ENCODE measurements at places on chromosomes 2 and 18.

DNA sequence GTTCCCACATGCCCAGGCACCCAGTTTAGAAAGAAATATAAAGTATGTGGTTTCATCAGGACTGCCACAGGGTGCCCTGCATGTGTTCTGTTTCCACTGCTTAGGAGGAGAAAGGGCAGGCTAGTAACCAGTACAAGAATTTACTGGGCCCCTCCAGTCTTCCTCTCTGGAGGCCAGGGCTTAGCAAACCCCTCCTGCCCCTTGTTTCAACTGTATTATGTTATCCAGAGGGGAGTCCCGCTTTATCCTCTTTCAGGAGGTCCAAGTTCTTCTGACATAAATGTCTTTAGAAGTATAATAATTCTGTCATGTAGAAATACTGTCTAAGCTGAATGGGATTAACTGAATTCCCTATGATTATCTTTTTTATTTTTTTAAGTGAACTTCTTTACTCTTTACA, 132.1 kb downstream of the WDSUB1 start:
- DNase-seq: no peak

DNA sequence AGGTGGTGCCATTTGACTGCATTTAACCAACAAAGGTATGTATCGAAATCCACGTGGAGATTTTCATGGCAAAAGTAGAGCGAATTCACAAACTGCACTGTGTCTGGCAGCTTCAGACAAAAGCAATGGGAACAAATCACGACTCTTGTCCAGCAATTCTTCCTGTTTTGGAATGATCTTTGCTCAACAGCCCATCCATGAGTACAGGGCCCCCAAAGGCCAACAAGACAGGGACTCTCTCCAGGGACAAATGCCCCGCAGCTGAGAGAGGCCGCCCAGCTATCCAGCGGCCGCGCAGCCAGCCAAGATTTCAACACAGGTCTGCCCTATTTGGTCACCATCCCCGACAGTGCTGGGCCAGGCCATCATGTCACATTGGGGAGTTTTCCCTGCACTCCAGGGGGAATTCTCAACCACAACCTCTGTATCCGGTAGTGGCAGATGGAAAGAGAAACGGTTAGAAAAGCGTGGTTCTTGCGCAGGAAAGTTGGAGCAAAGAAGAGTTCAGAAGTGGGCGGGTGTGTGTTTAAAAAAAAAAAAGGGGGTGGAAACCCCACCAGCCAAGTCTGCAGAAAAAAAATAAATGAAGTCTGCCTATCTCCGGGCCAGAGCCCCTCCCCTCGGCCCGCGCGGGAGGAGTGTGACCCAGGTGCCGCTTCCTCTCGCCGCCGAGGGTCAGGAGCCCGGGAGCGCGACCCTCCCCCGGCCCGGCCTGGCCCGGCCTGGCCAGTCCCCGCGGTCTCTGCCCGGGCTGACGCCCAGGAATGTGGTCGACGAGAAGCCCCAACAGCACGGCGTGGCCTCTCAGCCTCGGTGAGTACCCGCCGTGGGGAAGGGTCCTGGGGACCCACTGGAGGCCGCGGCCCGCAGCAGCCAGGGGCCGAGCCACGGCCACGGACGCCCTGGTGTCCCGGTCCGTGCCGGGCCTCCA, at the start of gene GYPC:
Gene GYPC, plus strand, starts transcription at position 659 of the 931 bp plus-strand sequence. Its CDS starts 106 bp downstream, at position 765.
- DNase-seq: peak; percentile 51

DNA sequence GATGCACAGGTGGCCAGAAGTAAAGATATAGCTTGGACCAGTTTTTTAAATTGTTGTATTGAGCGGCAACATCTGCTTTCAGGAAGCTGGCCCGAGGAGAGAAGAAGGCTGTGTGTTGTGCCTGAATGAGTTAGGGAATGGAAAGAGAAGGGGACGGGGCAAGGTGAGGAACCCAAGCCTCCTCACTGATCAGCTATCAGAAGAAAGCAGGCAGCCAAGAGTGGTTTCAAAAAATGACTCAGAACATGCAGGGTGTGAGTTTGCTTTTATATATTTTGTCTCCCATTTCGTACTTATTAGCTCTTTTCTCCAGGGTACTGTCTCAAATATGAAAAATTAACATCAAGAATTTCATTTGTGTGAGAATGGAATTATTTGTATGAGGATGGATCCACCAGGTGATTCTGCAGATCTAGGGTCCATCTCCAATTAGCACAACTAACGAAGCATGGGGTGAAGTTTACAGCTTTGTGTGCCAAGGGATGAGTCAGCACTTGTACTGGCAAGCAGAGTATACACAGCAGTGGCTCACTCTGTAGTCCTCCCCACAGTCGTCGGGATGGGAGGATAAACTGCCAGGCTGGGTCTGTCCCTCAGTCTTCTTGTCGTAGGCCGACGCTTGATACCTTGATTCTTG, 175.7 kb downstream of the PIEZO2 start:
- no peak for DNase-seq

- DNase-seq: no peak
These were observed 54.8 kb downstream of the NTSR2 start for GRCh38 chr2:11615209-11615608.

DNA sequence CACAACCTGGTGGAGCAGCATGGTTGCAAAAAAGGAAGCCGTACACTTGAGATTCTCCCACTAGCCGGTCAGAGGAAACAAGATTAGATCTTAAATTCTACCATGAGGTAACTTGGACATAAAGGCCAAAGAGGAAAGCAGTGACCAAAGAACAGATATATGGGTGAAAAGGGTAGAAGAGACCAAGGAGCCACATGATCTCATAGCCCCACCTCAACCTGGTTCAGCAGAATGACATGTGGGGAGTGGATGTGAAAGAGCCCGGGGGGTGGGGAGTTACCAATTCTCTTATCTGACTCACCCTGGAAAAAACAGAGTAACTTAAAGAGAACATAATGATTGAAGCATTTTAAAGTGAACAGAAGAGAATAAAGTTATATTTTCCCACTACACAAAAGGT, 683.0 kb downstream of the DSC3 start:
- no peak for DNase-seq

DNA sequence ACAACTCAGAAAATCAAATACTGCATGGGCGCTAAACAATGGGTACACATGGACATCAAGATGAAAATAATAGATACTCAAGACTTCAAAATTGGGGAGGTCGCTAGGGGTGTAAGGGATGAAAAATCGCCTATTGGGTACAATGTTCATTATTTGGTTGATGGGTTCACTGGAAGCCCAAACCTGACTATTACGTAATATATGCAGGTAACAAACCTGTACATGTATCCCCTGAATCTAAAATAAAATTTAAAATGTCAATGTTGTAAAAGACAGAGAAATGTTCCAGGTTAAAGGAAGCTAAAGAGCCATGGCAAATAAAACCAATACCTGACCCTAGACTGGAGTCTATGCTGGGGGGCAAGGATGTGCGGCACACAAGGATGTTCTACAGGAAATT, 80.4 kb upstream of the CCBE1 start:
- DNase-seq: no peak

DNA sequence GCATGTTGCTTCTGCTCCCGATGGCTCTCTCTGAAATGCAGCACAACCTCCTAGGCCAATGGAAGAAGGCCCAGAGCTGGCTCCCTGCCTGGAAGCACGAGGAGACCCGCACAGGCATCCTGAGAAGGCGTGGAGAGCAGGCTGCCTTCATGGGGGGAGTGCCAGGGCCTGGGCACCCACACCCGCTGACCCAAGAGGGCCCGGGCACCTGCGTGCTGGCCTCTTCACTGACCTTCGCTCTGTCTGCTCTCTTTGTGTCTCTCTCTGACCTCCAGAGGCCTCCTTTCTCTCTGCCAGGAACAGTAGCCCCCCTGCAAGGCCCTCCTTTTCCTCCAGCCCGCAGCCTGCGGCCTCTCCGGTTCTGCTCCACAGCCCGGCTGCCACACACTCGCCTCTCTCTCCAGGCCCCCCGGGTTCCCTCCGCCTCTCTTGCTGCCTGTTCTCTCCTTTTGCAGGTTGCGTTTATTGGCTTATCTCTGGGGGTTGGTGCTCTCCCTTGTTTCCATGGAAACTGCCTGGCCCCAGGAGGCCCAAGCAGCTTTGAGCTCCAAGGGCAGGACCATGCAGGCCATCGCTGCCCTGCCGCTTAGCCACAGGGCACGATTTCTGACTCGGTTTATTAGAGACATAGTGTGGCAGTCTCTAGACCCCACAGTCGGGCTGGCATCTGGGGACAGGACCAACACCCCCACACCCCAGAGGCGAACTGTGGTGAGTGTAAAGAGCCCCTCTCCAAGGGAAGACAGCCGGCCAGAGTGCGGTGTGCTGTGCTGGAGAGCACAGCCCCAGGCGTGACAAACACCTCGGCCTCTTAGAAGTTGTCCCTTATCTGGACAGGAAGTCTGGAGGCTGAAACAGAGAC, 1.7 kb downstream of the MZT2B start:
- no peak for DNase-seq

GRCh38 chr2:60469536-60470317, 83.7 kb downstream of the BCL11A start:
- no peak for DNase-seq

- no peak for DNase-seq
These were observed 33.0 kb upstream of the LRRC30 start for GRCh38 chr18:7197854-7198253.

DNA sequence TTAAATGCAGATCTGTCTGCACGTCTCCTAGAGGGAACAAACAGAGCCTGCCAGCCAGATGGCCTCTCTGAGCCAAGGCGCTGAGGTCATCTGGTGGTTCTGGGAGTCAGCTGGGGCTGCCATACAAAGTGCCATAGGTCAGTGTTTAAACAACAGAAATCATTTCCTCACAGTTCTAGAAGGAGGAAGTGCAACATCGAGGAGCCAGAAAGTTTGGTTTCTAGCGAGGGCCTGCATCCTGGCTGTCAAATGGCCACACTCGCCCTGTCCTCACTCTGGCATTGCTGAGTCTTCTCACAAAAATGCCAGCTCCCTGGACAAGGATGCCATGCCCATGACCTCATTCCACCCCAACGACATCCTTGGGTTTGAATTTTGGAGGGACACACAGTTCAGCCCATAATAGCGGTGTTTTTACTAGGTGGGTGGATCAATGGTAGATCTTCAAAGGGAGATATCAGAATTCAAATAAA, 59.6 kb downstream of the MYT1L start:
- DNase-seq: no peak

DNA sequence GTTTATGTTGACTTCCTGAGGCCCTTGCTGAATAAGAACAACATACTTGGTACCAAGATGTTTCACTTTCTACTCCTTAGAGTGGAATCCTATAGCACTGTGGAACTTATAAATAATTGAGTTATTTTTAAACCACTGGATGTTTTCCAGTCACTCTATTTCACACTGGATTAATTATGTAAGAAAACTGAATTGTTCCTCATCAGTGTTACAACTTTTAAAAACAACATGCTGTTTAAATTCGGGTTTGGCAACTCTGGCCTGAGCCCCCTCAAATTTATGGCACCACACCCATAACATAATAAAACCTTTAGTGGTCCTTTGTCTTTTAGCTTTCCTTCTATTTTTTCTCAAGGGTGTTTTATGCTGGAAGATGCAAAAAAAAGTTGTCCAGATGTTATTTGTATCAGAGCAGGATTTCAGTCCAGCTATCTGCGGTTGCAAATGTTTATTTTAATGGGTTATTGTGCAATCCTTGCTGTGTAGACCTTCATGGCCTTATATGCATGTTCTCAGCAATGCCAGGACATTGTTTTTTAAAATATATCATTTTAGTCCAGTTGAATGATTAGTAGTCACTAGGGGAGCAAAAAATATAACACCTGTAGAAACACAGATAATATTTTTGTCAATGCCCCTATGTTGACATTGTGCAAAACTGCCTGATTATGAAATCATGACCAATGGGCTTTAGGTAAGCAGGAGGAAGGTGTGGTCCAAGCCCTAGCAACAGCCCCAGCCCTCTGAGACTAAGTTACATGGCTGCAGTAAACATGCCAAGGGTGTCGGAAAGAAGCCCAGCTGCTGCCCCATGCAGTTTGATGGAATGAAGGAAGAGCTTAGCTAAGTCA, 638.0 kb upstream of the ZEB2 start:
- DNase-seq: no peak

GRCh38 chr18:68608851-68609490, 105.9 kb downstream of the TMX3 start:
- no peak for DNase-seq

DNA sequence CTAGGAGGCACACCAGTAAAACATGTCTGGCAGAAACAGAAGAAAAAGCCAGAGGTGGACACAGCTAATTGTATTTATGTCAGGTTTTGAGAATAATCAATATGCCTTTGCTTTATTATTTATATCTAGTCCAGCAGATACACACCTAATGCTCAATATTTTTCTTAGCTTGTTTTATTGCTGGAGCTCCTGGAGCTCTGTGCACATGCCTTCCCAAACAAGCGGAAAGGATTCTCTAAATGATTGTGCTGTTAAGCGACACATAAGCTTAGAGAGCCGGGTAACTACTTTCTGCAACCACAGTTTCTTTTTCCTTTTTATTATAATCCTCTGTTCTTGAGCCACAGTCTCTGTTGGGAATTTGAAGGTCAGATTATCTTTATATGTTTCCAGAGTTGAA, 177.3 kb upstream of the ST6GAL2 start:
- DNase-seq: no peak

GRCh38 chr2:108139521-108139920, 100.2 kb upstream of the SULT1C3 start:
- DNase-seq: no peak

GRCh38 chr2:10449838-10450691, 1.9 kb upstream of the ODC1 start:
- no peak for DNase-seq

- no peak for DNase-seq
These were observed 33.2 kb upstream of the RMND5A start for GRCh38 chr2:86686905-86687304.

DNA sequence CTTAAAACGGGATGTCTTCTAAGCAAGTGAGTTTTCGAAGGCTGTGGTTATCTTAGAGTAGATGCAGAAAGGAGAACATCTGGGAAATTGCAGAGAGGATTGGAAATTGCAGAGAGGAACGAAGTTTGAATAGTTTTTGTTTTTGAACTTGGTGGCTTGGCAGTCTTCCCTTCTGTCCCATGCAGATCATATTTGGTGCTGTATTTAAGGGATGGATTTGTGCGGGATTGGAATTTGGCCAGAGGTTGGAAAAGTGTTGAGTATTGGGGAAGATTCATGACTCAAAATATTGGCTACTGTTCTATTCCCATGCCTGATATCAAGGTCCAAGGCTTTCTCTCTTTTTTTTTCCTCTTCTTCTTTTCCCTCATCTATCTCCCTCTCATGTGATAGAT, 18.2 kb downstream of the PTPRM start:
- DNase-seq: no peak
